Stimulated activated CD8-positive, alpha-beta memory T cell treated with anti-CD3 and anti-CD28 coated beads, Interleukin-4, amount 100 ng/mL, for 1 hour (primary cell): ENCODE measurements at places on chromosomes 4 and X.

DNA sequence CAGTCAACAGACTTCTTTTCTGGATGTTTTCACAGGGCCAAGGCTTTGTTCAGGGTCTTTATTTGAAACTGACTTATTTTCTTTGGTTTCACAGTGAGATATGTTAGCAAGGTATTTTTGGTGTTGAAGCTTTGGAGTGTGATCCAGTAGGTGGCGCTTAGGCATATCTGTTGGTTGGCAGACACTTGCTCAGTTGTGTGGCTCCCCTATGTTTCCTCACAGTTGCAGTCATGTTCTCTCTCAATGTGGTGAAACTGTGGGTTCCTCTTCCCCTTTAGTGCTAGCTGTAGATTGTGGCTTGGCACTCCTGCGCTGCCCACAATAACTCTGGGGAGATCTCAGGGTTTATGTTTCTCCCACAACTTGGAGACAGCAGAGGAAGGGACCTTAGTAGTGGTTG lies 460.8 kb downstream of the SLITRK2 start:
- no peak for DNase-seq

- no peak for DNase-seq
These were observed 10.6 kb upstream of the XKRX start for GRCh38 chrX:100939333-100939732.

DNA sequence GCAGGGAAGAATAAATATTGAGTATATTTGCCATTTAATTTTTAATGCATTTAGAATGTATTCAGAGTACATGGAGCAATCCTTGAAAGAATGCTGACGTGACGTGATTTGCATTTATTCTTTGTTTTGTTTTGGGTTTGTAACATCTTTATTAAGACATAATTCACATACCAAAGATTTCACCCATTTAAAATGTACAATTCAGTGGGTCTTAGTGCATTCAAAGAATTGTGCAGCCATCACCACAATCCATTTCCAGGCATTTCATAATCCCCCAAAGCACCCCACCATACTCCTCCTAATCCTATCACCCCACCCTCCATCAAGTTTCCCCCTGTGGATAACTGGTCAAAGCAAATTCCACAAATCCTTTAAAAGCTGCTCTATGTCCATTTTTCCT lies 87.4 kb downstream of the FAM9B start:
- DNase-seq: no peak

DNA sequence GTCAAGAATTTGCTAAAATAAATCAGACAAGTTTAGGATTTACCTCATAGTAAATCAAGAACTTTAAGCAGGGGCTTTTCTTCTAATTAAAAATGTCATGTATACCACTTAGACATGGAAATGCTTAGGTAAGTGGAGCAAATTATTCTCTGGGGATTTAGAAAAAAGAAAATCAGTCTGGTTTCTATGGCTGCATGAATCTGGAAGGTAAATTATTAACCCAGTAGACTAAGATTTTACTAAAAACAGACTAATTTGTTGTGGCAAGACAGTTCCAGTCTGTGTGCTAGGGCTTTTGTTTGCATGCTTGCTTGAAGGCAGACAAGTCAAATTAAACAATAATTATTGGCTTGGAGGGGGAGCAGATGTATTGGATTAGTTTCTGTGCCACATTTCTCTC lies 140.6 kb downstream of the TBL1X start:
- DNase-seq: no peak

DNA sequence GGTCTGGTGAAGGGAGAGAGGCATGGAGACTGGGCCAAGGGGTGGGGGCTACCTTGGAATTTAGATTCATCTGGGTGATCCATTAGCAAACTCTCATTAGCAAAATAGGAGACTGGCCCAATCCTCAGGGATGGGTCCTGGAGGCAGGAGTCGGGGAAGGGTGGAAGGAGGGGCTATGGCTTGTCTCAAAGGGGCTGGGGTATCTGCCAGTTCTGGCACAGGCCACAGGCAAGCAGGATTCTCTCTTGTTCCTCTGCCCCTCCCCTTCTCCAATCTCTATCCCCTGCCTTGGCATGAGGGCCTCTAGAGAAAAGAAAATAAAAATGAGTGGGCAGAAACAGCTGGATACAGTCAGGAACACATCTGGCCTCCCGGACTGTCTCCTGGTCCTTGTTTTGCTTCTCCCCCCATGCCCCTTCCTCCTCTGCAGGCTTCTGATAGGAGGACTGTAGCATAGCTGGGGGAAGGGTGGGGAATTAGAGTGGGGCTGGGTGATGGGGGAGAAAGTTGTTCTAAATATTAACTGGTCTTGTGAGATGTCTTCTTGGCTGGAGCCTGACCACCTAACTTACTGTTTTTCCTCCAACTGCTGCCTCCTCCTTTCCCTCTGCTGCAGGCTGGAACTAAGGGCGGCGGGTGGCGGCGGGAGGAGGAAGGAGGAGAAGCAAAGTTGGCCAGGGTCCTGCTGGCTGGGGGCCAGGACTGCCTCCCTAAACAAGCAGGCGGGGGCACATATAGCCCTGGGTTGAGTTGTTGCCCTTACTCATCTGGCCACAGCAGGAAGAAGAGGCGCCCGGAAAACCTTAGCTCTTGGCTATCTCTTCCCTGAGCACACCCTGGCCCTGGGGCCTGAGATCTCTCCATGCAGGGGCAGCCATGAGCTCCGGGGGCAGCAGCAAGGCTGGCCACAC lies 53.3 kb upstream of the LAS1L start:
- no peak for DNase-seq

GRCh38 chr4:87241336-87241735 lies 20.9 kb upstream of the KLHL8 start:
- DNase-seq: no peak

- DNase-seq: no peak
These were observed 11.5 kb upstream of the HDAC8 start for GRCh38 chrX:72584163-72584562.

- DNase-seq: no peak
These were observed 20.4 kb upstream of the DCTD start for GRCh38 chr4:182937268-182938204.

DNA sequence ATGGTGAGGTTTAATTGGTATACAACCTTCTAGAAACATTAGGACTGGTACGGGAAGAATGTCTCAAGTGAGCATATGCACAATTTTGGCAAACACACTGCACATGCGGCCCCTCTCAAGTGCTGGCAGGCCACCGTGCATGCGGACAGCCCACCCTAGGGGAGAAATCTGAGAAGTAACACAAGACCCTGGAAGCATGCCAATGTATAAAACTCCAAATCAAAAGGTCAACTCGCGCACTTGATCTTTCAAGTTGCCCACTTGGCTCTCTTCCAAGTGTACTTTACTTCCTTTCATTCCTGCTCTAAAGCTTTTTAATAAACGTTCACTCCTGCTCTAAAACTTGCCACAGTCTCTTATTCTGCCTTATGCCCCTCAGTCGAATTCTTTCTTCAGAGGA lies 488.3 kb downstream of the CFAP47 start:
- no peak for DNase-seq

- DNase-seq: no peak
These were observed 22.9 kb downstream of the EXOC1 start for GRCh38 chr4:55876387-55876786.

- no peak for DNase-seq
These were observed 1.4 kb upstream of the SLC34A2 start for GRCh38 chr4:25654031-25654970.

GRCh38 chr4:8506373-8507195 lies 66.0 kb downstream of the TRMT44 start:
- DNase-seq: no peak

DNA sequence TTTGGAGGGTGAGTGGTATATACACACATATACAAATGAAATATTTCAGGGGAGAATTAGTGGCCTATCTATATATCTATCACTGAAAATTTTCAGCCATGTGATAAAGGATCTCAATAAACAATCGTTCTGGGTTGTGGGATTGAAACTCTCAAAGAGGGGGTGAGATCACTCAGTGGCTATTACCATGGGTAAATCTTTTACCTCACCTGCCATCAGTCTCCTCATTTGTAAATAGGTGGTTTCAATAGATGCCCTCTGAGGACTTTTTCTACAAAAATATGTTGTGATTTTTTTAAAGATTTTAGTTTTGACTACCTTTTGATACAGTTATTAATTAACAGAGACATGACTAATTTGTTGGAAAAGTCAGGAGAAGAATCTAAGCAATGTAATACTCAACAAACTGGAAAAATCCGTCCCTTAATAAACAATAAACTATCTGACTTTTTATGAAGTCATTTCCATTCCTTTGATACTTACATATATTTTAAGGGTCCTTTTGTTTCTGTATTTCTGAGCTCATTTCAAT lies 192.8 kb downstream of the MAD2L1 start:
- DNase-seq: no peak

- DNase-seq: no peak
These were observed 2.9 kb upstream of the YTHDC1 start for GRCh38 chr4:68352791-68353190.

DNA sequence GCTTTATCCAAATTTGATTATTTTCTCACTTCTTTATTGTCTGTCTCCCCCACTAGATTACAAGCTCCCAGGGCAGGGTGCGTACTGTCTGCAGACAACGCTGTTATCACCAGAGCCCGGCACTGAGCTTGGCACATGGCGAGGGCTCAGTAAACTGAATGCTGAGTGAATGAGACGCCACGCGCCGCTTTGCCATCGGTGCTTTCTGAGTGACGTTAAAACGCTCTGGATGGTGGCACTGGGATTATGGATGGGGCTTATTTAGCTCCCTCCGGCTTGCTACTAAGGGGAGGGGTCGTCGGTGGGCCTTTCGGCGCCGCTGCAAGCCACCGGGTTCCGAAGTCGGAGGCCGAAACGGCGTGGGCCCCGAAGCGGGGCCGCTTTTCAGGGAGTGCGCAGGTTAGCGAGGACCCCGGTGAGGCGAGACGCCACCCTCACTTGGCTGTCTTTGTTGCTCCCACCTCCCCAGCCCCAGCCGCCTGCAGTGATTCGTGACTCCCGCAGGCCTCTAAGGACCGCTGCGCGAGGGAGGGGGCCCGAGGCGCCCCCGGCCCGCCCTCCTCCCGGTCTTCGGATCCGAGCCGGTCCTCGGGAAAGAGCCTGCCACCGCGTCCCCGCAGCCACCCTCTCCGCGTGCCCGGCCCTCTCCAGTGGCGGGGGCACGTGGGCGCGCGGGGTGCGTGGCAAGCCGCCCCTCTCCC lies 569 bp upstream of the FHL1 start:
- DNase-seq: no peak

DNA sequence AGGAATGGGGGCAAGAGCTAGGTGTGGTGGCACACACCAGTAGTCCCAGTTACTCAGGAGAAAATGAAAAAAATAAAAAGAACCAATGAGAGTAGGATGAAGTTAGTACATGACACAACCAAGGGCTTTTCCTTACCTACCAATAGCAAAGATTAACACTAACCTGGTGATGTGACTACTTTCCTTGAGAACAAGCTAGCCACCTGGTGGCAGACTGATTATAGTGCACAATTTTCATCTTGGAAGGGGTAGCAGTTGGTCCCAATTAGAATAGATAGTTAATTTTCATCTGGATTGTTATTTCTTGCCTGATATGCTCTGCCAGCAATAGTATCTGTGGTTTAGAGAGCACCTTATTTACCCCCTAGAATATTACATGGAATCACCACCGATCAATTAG lies 1216.8 kb upstream of the PABPC4L start:
- DNase-seq: no peak

GRCh38 chr4:163598489-163598888 lies 104.0 kb downstream of the TMA16 start:
- DNase-seq: no peak

DNA sequence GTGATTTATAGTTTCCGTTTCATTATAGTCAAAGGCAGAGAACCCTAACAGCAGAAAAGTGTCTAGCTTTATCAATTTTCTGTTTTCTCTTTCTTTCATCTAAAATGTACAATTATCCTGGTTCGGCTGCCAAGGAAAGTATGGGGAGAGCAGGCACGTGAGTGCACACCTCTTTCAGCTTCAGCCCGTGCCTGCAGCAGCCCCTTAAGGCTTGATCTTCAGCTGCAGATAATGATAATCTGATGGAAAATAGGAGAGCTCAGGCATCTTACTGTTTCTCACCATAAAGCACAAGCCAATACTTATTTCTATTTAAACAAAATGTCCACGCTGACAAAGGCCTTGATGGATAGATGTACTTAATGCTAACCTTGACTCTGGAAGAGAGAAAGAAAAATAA lies 334.4 kb downstream of the UNC5C start:
- no peak for DNase-seq
